ENCODE measurements at places on chromosomes 6 and 20. TPM values are rescaled to one million over a fixed set of nuclear protein-coding genes. Genes with fewer than 3 reads are reported as not detected.

UST gene
- 4.3 TPM for total RNA-seq

CGA gene
- total RNA-seq: not detected

PRPH2 gene
- not detected for total RNA-seq

HLA-DQB1 gene
- total RNA-seq: 17.6 TPM

COL9A3 gene
- 6.2 TPM for total RNA-seq

LST1 gene
- not detected for total RNA-seq

NNAT gene
- total RNA-seq: 0.30 TPM

TGM2 gene
- total RNA-seq: 31.0 TPM

CTCFL gene
- total RNA-seq: not detected

YTHDF1 gene
- total RNA-seq: 15.5 TPM

RNF217 gene
- 8.7 TPM for total RNA-seq

KCNS1 gene
- 0.91 TPM for total RNA-seq

SLC22A2 gene
- total RNA-seq: not detected

NR2E1 gene
- total RNA-seq: not detected

MUCL3 gene
- not detected for total RNA-seq

EYA2 gene
- 0.08 TPM for total RNA-seq

EPB41L2 gene
- 13.5 TPM for total RNA-seq

ULBP1 gene
- 1.3 TPM for total RNA-seq

KIF25 gene
- total RNA-seq: not detected

HCRTR2 gene
- not detected for total RNA-seq

SCUBE3 gene
- total RNA-seq: not detected

BCKDHB gene
- total RNA-seq: 9.8 TPM

ULBP3 gene
- total RNA-seq: 4.6 TPM

ALDH8A1 gene
- total RNA-seq: not detected

LY6G6D gene
- not detected for total RNA-seq

RAET1L gene
- 1.1 TPM for total RNA-seq

CD83 gene
- total RNA-seq: 6.2 TPM

LTB gene
- total RNA-seq: 1.5 TPM

BTN1A1 gene
- not detected for total RNA-seq

ASIP gene
- total RNA-seq: not detected

SLC16A10 gene
- not detected for total RNA-seq

NFATC2 gene
- not detected for total RNA-seq

RAET1G gene
- 7.6 TPM for total RNA-seq

KIFC1 gene
- total RNA-seq: 14.0 TPM

HRH3 gene
- total RNA-seq: not detected

SAPCD1 gene
- total RNA-seq: 1.5 TPM

TBXT gene
- not detected for total RNA-seq

PARD6B gene
- 1.2 TPM for total RNA-seq

OR2J3 gene
- total RNA-seq: not detected

C6orf15 gene
- 0.16 TPM for total RNA-seq

IL17F gene
- total RNA-seq: not detected

BMP6 gene
- total RNA-seq: not detected

VGLL2 gene
- not detected for total RNA-seq

PET117 gene
- 11.6 TPM for total RNA-seq

TIAM2 gene
- total RNA-seq: 1.3 TPM

DNAH8 gene
- not detected for total RNA-seq

PRSS35 gene
- total RNA-seq: not detected

CYP21A2 gene
- total RNA-seq: not detected

SF3B5 gene
- total RNA-seq: 306 TPM

HLA-G gene
- total RNA-seq: 0.23 TPM

SPEF1 gene
- total RNA-seq: not detected

XKR7 gene
- total RNA-seq: not detected

CYP24A1 gene
- 5.7 TPM for total RNA-seq

AK9 gene
- 0.19 TPM for total RNA-seq
